Calu3 (cell line): ENCODE measurements at places on chromosomes 7 and 10. TPM values are rescaled to one million over a fixed set of nuclear protein-coding genes. Genes with fewer than 3 reads are reported as not detected.
A peak's percentile ranks its signal among the peaks of the same experiment; 100 is the strongest.

DNA sequence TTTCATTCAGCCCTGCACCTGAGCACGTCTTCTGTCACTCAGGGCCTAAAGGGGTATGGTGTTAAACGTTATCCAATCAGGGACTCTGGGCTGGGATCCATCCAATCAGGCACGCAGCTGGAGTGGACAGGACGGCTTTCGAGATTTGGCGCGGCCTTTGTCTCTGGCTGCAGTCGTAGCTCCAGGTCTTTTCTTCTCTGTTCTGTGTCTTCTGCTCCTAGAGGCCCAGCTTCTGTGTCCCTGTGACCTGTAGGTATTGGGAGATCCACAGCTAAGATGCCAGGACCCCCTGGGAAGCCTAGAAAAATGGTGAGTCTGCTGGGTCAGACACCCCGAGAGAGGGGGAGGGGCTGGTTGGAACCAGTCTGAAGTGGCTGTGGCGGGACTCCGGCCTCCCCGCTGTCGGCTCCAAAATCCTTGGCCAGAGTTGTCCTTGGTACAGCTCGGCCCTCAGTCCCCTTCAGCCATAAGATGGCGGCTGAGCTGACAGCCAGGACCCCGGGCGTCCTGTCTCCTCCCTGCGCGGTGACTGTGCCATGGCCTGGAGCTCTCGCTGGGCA is 11.7 kb upstream of the ZNF680 start:
- no peak for DNase-seq

GRCh38 chr10:47175181-47176123 is 124.5 kb upstream of the GDF10 start:
- DNase-seq: no peak

GRCh38 chr10:102066399-102067088 is 1.4 kb downstream of the HPS6 start:
- no peak for DNase-seq

DNA sequence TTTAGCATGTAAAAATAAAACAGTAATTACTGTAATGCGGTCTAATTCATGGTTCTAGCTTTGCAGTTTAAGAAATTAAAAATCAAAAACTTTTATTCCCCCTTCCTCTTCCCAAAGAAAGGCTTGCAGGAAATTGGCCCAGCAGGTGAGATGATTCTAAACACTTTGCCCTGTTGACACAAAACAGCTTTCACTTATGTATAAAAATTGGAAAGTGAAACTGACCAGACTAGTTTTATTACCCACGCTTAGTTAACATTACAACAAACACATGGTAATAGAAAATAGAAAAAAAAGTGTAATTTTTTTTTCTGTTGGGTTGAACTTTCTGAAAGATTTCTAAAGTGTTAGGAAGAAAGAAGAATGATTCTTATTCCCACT is 1.2 kb upstream of the CCDC6 start:
- no peak for DNase-seq

GRCh38 chr10:32167450-32167849 is 111.2 kb upstream of the KIF5B start:
- no peak for DNase-seq

- DNase-seq: no peak
These were observed 605.4 kb upstream of the NRP1 start for GRCh38 chr10:33939892-33940291.

- no peak for DNase-seq
These were observed 14.3 kb downstream of the PRF1 start for GRCh38 chr10:70588255-70588654.

- no peak for DNase-seq
These were observed 323.4 kb upstream of the SEMA3D start for GRCh38 chr7:85510287-85510686.

DNA sequence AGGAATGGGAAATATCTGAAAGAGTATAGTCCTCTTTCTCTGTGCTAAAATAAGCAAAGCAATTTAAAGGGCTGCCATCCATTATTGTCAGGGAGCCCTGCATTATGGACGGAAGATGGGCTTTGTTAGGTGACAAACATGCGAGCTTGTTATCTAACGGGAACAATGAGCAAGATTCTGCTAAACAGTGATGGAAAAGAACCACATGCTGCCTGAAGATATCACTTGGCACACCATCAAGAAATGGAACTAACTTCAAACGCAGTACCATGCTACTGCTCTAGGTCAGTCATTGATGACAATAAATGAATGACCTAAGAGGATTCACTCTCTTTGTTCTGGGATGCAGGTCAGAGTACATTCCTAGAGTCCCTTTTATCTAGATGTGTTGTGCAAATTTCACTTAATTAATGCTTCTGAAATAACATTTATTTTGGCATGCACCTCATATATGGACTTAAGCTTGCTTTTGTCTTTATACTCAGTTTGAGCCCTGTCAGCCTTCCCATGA is 175.7 kb upstream of the PTN start:
- DNase-seq: no peak

GRCh38 chr7:41584746-41585145 is 118.1 kb downstream of the INHBA start:
- DNase-seq: no peak

DNA sequence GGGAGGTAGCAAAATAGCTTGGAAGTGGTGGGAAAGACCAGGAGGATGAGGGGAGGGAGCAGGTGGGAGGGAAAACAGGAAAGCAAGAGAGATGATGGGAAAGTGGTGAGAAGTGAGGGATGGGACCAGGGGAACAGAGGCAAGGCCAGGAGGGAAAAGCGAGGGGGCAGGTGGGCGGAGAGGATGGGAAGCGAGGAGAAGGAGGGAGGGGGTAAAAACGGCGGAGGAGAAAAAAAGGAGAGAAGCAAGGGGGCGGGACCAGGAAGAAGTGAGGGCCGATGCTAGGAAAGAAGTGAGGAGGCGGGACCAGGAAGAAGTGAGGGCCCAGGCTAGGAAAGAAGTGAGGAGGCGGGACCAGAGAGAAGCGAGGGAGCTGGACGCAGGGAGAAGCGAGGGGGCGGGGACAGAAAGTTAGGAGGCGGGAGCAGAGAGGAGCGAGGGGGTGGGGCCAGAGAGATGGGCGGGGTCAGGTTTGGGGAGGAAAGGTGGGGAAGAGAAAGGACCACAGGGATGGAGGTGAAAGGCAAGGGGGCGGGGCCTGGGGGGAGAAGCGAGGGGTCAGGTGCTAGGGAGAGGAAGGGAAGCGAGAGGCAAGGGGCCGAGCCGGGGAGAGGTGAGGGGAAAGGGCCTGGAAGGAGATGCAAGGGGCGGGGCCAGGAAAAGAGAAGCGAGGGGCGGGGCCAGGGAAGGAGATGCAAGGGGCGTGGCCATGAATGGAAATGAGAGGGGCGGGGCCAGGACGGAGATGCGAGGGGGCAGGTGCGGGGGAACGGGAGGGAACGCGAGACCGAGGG is 984 bp downstream of the SMURF1 start:
- peak; percentile 97 for DNase-seq

- no peak for DNase-seq
These were observed 52.4 kb downstream of the NPTX2 start for GRCh38 chr7:98669329-98670000.

DNA sequence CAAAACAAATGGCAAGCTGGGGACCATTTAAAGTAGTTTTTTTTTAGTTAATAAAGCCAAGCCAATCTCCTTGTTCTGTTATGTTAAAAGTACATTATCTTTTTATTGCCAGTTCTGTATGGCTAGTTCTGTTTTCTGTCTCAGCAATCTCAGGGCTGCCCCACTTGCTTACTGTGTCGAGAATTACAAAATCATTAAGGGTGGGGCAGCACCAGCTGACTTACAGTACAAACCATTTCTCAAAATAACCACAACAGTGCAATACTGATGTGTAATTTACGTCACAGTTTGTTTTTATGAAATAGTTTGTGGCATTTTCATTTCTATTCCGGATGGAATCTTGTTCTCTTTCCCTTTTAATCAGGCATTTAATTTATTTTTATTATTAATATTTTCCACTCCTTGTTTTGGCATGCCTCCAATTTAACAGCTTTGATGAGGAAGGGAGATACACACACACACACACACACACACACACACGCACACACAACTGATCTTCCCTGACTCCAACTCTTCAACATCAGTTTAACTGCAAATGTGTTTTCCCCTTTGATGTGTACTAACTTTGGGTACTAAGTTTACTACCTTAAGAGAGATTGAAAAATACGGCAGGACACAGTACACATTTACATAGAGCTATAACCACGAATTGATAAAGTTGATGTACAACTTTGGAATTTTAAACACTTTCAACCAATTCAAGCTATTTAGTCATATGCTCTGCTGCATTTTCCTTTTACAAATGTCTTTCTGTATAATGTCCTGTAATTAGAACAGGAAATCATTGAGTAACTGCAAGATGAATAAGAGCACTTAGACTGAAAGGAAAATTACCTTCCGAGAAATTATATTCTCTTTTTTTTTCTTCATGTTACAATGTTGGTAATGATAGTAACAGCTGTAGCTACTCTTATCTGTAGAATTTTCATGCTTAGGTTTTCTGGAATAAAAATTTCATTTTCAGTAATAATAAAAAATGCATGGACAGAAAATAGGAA is 91.5 kb downstream of the ARID5B start:
- peak; percentile 44 for DNase-seq

GRCh38 chr7:46654546-46655443 is 733.7 kb upstream of the IGFBP3 start:
- no peak for DNase-seq

DNA sequence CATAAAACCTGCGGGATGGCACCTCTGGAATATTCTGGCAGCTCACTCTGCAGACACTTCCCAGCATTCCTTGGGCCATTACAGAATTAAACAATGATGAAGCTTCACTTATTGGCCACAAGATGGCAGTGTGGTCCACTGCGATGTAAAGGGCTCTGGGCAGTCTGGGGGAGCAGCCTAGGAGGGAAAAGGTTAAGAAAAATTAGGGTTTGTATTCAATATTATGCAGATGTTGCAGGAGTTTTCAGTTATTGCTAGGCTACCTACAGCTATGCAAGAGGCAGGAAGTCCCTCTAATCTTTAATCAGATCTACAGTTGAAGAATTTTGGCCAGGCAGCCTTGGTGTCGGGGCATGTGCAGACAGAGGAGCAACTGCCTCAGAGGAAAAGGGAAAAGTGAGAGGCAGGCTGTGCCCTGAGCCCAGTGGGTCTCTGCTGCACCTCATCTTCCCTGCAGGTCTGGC is 233.2 kb upstream of the PRSS1 start:
- DNase-seq: peak; percentile 44

DNA sequence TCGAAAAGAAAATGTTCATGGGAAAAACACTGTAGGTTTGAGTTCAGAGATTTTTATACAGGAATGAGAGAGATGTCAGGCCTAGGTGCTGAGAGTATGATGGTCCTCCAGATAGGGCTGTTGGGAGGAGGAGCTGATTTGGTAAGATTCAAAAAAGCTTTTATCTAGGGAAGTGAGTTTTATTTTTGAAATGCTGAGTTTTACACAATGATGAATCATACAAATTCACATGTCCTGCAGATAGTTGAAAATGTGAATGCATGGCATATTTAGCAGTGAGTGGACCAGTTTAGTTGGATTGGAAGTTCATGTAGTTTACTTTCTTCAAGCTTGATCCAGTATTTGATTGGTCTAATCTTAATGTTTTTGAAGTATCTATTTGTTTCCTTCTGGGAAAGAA is 154.8 kb downstream of the LRRC4 start:
- no peak for DNase-seq

- DNase-seq: no peak
These were observed 133.7 kb upstream of the CTTNBP2 start for GRCh38 chr7:118006979-118007378.

DNA sequence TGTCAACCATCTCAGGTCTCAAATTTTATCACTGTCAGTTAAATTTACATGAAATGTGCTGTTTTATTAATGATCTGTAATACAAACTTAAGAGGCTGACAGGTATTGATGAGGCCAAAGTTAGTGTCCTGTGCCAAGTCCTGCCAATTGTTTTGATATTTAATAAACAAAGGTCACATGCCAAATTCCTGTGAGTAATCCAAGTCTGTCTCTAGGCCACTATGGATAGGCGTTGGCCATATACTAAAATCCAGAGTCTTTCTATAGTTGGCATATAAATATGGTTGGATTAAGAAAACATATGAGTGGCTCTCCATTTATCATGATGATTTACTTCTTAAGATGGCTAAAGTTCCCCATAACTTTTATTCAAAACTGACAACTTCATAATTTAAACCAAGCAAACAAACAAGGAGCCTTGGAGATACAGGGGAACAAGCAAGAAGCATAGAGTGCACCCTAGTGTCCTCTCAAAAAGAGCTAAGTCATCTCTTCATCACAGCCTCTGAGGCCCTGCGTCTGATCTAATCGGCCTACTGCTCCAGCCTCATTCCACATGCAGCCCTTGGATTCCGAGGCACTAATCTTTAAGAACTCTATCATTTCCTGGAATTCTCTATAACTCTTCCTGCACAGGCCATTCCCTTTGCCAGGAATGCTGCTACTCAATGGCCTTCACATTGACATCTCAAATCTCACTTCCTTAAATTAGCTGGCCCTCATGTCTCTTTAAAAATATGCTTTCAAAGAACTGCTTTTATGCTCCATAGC is 32.7 kb upstream of the NRCAM start:
- DNase-seq: no peak

GRCh38 chr7:103010211-103010610 is 64.4 kb downstream of the FBXL13 start:
- no peak for DNase-seq

DNA sequence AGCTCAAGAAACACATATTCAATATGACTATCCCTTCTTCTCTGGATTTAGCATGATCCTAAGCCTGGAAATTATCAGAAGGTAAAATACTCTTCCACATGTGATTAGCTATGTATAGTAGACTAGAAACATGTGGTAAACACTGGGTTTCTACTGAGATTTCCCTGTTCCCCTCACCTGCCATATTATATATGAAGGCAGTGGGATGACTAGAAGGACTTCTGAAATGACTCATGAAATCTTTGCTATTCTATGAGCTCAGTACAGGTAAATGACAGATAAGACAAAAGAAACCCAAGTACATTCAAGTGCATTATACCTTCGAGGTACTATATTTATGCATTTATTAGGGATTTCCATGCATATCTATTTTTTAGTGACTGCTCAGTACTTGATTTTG is 152.9 kb downstream of the DNAJB9 start:
- DNase-seq: no peak

- DNase-seq: no peak
These were observed 269.1 kb downstream of the SUGCT start for GRCh38 chr7:40403703-40404476.

GRCh38 chr10:93872375-93873158 is 21.2 kb upstream of the SLC35G1 start:
- no peak for DNase-seq

The MDFIC gene
- total RNA-seq: 12.5 and 13.0 TPM in 2 replicates

The GLUD1 gene
- total RNA-seq: 60.2 and 70.8 TPM in 2 replicates

The ATG9B gene
- 7.9 and 17.7 TPM in 2 replicates for total RNA-seq

The ANXA8L1 gene
- total RNA-seq: 0.56 and 0.57 TPM in 2 replicates

The NRCAM gene
- 11.1 and 15.0 TPM in 2 replicates for total RNA-seq

The ECHS1 gene
- 53.5 and 58.1 TPM in 2 replicates for total RNA-seq

The THSD7A gene
- 5.9 and 8.3 TPM in 2 replicates for total RNA-seq

The MBLAC1 gene
- 1.2 TPM in 2 replicates for total RNA-seq

The RELN gene
- 0.31 and 0.44 TPM in 2 replicates for total RNA-seq

The ANKRD30A gene
- total RNA-seq: 0.10 TPM in 1 of 2 replicates, not detected in the other
